ENCODE measurements at places on chromosomes 7 and 10.

DNA sequence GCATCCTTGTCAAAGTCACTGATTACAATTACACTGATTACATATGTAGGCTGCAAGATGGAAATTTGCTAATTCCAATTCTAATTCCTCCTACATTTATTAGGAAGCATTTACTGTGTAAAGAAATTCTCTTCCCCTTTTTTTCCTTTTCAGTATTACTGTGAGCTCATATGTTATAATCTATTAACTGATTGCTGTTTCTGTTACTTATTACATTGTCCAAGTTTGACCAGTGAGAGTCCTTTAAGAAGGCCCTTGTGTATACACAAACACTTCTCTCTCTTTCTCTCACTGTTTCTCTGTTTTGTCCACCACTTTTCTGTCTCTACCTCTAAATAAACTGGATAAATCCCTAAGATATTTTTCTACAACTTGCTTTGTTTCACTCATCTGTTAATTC lies 31.5 kb downstream of the PHF14 start:
- no peak for DNase-seq

DNA sequence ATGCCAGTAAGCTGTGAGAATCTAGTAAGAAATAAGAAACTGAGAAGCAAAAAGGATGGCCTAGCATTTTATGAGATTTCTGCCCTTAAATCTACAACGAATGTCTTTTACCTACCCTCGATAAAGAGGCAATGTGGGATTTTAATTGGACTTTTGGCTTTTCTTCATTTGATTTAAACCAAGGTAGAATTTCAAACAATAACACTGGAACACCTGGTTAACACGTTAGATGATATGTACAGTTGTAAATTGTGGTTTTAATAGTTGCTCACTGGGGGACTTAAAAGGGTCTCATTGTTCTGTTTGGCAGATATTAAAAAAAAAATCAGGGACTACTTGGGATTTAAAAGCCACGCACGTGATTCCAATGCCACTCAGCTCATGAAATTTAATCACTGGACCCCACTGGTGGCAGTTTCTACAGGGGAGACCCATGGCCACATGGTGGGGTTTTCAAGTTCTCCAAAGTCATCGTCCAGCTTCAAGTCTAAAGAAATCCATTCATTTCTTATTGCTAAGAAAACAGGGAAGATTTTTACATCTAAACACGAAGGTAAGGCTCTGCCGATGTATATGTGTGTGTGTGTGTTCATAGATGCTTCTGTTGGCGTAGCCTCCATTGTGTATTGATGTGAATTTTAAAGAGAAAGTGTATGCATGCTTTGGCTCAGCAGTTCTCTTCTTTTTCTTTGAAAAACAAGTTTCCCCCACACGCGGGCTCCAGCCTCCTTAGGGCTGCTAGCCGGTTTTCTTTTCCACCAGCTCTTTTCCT lies 588.6 kb upstream of the MKI67 start:
- no peak for DNase-seq

GRCh38 chr10:70145166-70145665 lies 1.3 kb downstream of the TYSND1 start:
- no peak for DNase-seq

GRCh38 chr7:81871606-81872265 lies 101.9 kb upstream of the HGF start:
- DNase-seq = no peak

GRCh38 chr10:124319926-124320391 lies 98.8 kb downstream of the OAT start:
- no peak for DNase-seq

- no peak for DNase-seq
Observed at GRCh38 chr7:124989911-124990310, 60.3 kb upstream of the POT1 start.

DNA sequence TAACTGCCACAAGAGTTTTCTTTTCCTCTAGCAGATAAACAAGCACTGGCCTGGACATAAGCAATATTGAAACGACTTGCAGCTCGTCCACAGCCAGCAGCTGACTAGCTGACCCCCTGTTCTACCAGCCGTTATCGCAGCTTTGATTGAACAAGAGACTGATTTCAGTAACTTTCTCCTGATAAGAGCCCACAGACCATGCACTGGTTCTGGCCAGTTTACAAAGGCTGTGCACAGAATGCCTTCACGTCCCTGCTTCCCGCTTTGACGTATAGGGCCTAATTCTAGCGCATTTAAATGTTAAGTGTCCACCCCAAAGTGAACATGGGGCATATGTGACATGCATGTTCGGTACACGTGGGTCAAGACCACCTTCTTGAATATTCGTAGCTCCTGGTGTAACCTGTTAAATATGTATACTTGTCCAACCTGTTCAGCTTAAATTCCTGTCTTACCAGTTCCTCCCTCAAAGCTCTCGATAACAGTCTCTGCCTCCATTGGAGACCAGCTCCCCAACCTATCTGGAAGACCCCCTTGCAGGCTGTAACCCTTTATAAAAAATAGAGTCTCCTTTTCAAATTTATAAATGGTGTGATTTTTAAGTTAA lies 69.2 kb downstream of the LYZL1 start:
- DNase-seq = no peak

DNA sequence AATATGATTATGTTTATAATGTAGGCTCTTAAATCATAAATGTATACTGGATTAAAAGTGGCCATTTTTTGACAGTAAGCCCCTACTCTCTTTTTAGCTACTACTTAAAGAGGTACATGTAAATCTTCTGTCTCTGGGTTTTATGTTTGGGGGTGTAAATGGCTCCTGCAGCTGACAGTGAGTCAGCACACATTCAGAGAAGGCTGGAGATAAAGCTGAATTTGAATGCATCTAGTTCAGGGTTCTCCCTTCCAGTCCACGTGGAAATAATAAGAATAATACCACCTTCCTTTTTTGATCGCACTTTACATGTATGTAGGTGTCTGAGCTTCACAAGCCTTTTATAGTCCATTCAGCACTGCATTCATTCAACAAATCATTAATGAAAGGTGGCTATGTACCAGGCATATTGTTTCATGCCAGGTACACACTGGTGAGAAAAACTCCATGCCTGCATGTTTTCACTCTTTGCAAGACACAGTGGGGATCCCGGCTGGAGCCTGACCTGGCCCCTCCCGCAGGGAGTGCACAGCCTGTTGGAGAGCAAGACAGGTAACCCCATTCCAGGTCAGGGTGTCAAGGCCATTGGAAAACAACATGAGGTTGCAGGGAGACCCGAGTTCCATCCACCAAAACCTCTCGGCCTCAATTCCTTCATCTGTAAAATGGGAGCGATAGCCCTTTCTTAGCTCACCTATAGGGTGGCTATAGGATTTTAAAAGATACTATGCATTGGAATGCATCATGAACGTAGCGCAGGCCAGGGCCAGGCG lies 107.5 kb upstream of the ANLN start:
- no peak for DNase-seq

DNA sequence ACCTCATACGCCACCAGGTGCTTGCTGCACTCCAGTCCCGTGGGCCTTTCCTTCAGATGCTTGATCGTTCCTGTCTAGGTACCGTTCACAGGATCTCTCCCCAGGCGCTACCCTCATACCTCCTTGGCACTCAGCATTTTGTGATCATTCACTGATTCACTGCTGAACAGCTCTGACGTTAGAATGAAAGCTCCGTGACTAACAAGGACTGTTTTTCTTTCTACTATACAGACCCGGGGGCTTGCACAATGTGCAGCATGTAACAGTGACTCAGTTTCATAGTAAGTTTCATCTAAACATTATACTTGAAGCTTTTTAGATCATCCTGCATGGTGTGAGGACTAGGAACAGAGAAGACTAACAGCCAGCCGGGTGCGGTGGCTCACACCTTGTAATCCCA lies 20.6 kb downstream of the KIN start:
- no peak for DNase-seq

GRCh38 chr10:71638064-71638821 lies 81.3 kb downstream of the C10orf105 start:
- no peak for DNase-seq

GRCh38 chr10:78139341-78139740 lies 105.7 kb downstream of the RPS24 start:
- DNase-seq = no peak

GRCh38 chr7:73879977-73880681 lies 19.2 kb downstream of the TMEM270 start:
- DNase-seq = no peak

GRCh38 chr7:147571436-147572185 lies 1019.0 kb upstream of the C7orf33 start:
- no peak for DNase-seq

DNA sequence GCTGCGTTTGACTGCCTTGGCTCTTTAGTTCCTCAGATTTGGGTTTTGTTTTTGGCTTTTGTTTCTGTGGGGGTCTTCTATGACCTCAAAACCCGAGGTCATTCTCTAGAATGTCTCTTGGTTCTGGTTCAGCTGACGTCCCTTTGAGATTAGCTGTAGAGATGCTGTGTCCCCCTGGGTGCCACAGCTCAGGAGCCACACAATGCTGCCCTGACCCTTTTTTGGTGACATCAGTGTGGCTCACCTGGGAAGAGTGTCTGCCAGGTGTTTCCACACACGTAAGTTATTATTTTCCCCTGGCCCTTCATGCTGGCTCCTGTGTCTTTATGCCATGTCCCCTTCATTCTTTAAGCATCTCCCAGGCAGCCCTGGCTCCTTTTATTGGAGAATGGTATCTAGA lies 89.8 kb upstream of the DDC start:
- no peak for DNase-seq

Measured in glomerular endothelial cell (primary cell).